ENCODE measurements at places on chromosomes 12 and 14.

GRCh38 chr14:59600211-59600945 is 23.8 kb upstream of the CCDC175 start:
- DNase-seq = no peak

DNA sequence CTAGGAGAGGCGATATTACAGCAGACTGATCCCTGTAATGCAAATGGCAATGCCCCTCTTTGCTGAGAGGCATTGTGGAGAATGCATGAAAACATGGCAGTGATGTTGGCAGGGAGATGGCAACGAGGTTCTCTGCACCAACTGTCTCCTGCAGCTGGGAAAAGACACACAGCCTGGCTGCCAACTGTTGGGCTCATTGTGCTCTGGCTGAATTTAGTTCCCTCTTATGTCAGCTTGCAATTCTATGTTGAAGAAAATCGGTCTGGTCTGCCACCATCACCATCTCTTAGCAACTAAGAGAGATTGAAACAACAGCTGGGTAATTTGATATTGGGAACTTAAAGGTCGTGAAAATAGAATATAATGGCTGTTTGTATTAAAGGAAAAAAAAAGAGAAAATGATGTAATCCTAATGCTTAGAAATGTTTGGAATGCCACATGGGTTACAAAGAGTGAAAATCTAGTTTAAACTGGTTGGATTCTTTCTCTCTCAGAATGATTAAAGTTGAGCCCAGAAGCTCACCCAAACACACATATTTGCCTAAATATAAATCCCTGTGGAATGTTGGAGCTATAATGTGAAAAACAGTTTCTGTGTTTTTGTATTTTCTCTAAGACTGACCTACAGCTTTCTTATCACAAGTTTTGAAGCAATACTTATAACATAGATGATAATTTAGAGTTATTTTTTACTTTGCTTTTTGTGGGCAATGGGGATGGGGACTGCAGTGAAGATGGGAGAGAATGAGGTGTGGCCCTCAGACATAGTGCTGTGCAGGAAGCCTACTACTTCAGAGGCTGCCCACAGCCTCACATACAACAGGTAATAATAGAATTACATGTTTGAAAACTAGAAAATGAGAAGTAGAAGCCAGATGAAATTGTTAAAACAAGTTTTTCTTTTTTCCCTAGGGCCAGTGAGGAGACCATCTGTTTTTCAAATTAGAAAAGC is 143.7 kb downstream of the AKAP6 start:
- DNase-seq = no peak

- DNase-seq = no peak
Observed at GRCh38 chr12:101850199-101850598, 19.4 kb upstream of the GNPTAB start.

GRCh38 chr14:78240567-78240966 is 70.4 kb downstream of the NRXN3 start:
- DNase-seq = no peak

GRCh38 chr14:106822905-106823304 is 1296.5 kb downstream of the TMEM121 start:
- DNase-seq = no peak

GRCh38 chr14:64806202-64806861 is 73.4 kb downstream of the SPTB start:
- DNase-seq = no peak

DNA sequence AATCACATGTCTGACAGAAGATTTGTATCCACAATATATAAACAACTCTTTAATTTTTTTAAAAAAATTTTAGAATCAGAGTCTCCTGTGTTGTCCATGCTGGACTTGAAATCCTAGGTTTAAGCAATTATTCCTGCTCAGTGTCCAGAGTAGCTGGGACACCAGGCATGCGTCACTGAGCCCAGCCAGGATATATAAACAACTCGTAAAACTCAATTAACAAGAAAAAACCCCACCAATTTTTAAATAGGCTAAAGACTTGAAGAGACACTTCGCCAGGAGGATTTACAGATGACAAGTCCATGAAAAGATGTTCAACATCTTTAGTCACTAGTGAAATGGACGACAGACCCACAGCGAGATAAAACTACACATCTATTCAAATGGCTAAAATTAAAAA is 2.0 kb upstream of the SCN8A start:
- DNase-seq = no peak

GRCh38 chr14:56046546-56046945 is 71.7 kb upstream of the PELI2 start:
- no peak for DNase-seq

DNA sequence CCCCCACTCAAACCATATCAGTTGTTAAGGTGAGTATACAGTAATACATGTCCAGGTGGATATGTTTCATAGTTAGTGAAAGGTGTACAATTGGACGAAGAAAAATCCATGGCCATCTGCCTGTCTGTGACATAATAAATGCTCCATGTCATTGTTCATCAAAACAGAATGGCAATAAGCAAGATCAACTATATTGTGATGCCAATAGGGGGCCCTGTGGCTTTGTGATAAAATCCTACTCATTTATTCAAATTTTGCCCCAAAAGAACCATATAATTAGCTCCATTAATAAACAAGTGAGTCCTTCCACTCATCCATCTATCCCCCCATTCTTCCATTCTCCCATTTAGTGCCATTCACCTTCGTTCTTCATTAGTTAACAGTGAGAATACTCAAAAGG is 102.0 kb downstream of the MGST1 start:
- no peak for DNase-seq

- no peak for DNase-seq
Observed at GRCh38 chr14:89317051-89317691, 99.9 kb downstream of the FOXN3 start.

- DNase-seq = no peak
Observed at GRCh38 chr12:65817866-65818265, 6.4 kb upstream of the HMGA2 start.

- DNase-seq = no peak
Observed at GRCh38 chr12:45050751-45051571, at the start of gene DBX2. Gene DBX2, minus strand, starts transcription at chr12:45051099. Its CDS starts 172 bp downstream, at chr12:45050927.

GRCh38 chr12:57539134-57539768 is 7.7 kb downstream of the DCTN2 start:
- DNase-seq = no peak

GRCh38 chr12:89098441-89099112 is 253.7 kb downstream of the DUSP6 start:
- no peak for DNase-seq

- no peak for DNase-seq
Observed at GRCh38 chr14:71698673-71699072, 233.6 kb upstream of the RGS6 start.

DNA sequence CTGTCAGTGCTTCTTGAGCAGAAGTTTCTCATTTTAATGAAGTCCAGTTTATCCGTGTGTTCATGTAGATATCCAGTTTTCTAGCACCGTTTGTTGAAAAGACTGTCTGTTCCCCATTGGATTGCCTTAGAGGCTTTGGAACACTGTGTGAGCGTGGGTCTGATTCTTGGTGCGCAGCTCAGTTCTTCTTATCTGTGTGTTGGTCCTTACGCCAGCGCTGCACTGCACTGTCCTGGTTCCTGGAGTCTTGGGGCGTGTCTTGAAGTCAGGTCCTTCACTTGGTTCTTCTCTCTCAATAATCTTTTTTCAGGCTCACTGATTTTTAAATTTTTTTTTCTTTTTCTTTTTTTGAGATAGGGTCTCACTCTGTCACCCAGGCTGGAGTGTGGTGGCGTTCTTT is 25.5 kb downstream of the EP400 start:
- DNase-seq = no peak

DNA sequence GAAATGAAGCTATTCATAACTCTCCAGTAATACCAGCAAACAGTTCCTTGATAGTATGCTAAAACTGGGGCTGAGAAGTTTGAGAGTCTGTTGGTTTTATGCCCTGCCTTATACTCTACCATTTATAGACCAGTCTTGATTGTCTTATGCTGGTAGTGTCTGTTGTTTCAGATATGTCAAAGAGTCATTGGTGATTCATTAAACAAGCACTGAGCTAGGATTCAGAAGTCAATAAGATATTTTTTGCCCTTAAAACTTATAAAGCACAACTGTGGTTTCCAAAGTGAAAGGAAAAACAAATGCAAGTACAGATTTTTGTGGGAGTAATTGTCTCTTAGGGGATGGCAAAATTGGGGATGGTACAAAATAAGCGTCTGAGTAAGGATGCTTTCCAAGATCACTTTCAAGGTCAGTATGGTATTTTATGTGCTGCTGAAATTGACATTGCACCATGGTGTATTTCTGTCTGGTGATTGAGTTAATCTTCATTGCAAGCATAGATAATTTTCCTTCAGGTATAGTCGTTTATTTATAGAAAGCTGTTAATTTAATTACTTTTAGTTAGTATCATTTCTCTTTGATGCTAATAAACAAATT is 289.5 kb upstream of the E2F7 start:
- DNase-seq = no peak

DNA sequence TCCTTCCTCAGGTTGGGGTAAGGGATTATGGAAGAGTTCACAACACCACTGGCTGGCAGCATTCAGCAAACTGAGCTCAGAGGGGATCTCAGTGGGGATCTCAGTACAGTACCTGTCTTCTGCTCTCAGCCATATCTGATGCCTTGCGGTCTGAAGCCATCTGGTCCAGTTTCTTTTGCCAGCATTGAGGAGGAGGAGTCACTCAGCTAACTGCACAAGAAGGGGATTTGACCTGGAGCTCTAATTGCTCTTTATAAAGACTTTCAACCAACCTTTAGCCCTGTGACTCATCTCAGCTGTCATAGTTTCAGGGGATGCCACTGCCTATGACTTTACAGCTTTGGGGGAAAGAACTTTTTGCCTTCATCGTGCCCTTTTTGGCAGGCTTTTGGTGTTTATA is 44.9 kb downstream of the JKAMP start:
- no peak for DNase-seq

- DNase-seq = no peak
Observed at GRCh38 chr14:56059054-56059453, 59.2 kb upstream of the PELI2 start.

- DNase-seq = no peak
Observed at GRCh38 chr14:28059254-28059653, 707.3 kb upstream of the FOXG1 start.

DNA sequence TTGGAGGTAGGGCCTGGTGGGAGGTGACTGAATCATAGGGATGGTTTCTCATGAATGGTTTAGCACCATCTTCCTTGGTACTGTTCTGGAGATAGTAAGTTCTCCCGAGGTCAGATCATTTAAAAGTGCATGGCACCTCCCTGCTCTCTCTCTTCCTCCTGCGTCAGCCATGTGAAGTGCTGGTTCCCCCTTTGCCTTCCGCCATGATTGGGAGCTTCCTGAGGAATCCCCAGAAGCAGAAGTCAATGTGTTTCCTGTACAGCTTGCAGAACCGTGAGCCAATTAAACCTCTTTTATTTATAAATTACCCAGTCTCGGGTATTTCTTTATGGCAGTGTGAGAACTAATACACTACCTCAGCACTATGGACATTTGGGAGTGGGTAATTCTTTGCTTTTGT is 4.8 kb upstream of the LGMN start:
- no peak for DNase-seq

GRCh38 chr12:56014205-56014604 is 6.6 kb upstream of the IKZF4 start:
- no peak for DNase-seq

DNA sequence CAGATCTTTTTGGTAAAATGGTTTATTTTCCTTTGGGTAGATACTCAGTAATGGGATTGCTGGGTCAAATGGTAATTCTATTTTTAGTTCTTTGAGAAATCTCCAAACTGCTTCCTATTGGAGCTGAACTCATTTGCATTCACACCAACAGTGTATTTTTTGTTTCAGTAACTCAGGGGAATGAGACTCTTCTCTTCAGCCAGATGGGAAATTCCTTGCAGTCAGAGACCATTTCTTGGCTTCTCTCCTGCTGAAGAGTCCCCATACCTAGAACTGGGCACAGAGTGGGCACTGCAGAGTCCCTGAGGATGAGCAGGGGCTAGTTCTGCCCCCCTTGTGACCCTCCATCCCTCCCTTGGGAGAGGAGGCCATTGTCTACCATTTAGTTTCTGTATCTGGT is 10.8 kb downstream of the SDSL start:
- no peak for DNase-seq

GRCh38 chr12:123384994-123385376 is 1.1 kb downstream of the KMT5A start:
- DNase-seq = no peak

GRCh38 chr14:64337888-64338615 is 43.9 kb upstream of the ESR2 start:
- DNase-seq = no peak

DNA sequence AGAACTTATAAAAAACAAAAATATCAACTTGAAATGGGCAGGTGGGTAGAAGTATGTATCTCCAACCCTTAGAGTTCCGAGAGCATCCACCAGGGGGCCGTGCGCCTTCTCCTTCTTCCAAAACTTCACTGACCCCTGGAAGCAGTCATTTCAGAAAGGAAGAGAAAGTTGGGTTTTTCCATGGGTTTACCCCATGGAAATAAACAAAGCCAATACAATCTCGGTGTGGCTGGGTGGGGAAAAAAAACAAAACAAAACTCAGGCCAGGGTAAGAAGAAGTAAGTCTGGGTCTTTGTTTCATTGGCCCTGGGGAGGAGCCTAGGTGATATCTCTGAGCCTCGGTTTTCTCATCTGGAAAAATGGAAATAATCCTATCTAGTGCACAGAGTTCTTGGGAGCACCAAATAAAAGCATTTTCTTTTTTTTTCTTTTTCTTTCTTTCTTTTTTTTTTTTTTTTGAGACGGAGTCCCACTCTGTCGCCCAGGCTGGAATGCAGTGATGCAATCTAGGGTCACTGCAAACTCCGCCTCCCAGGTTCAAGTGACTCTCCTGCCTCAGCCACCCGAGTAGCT is 33.6 kb upstream of the HNF1A start:
- DNase-seq = peak; percentile 74

DNA sequence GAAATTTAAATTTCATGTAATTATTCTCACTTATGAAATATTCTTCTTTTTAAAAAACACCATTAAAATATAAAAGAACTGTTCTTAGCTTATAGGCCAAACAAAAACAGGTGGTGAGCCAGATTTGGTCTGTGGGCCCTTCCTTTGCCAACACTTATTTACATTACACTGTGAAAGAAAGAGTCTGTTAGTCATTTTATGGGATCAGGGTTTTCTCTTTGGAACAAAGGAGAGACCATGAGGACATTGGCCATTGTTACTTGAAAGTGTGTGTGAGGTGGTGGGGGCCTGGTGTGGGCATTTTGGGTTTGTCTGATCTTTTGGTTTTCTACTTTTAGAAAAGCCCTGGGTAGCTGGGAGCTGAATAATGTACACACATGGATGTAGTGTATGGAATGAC is 62.7 kb downstream of the TTC6 start:
- DNase-seq = no peak

GRCh38 chr14:77305696-77306095 is 15.0 kb downstream of the POMT2 start:
- no peak for DNase-seq

DNA sequence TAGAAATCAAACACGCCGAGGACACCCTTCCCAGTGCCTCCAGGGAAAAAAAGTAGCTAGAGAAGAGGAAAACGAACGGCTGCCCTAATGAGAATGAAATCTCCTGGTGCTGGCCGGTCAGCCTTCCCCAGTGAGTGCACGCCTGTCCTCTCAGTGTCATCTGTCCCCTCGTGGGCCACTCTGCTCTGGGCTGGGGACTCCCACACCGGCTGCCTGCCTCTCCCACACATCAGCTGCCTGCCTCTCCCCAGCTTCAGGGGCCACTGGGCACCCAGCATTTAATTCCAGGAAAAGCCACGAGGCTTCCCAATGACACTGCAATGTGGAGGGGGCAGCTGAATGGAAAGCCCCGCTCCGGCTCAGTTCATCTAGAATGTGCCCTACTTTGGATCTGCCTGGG is 59.0 kb downstream of the CCDC85C start:
- no peak for DNase-seq

Data from stimulated activated CD4-positive, alpha-beta T cell treated with anti-CD3 and anti-CD28 coated beads, Interleukin-4, amount 100 ng/mL, for 24 hours (primary cell).